ENCODE measurements at places on chromosomes 1 and 21.

GRCh38 chr1:212485571-212485912 lies 52.8 kb downstream of the NENF start:
- no peak for DNase-seq

DNA sequence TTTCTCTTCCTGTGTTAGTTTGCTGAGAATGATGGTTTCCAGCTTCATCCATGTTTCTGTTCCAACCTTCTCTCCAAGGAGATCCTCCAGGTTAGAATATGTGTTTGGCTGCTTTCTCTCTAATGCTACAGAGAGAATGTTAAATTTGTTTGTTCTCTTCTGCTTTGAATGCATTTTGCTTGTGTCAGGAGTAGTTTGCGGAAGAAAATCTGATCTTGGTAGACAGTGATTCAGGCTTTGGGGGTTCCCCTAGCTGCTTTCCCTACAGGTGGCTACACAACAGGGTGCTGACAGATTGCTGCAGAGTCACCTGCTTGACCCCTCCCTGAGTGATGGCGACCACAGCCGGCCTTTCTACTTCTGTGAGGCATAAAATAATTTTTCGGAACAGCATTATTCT lies 41.8 kb downstream of the MACO1 start:
- DNase-seq = no peak

- DNase-seq = no peak
Measured at GRCh38 chr1:219541946-219542345, 71.0 kb downstream of the ZC3H11B start.

DNA sequence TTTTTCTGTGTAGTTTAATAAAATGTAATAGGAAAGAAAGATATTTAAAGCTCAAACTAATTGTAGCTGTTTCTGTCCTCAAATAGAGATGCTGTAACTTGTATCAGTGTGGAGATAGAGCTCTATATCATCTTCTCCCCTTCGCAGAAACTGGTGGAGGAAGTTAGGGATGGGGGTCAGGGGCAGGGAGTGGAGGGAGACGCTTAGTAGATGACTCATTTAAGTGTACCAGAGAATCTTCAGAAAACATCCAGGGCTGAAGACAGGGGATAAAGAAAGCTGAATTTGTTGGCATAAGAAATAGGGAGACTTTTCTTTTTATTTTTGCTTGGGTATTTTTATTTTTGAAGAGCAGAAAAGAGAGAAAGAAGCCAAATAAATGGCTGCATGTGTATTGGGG lies 282.6 kb upstream of the DPYD start:
- no peak for DNase-seq

All from CD4-positive, alpha-beta T cell treated with Interleukin-6 at 100 ng/mL for 8 hours (primary cell).